ENCODE measurements at places on chromosomes 11 and 22.

DNA sequence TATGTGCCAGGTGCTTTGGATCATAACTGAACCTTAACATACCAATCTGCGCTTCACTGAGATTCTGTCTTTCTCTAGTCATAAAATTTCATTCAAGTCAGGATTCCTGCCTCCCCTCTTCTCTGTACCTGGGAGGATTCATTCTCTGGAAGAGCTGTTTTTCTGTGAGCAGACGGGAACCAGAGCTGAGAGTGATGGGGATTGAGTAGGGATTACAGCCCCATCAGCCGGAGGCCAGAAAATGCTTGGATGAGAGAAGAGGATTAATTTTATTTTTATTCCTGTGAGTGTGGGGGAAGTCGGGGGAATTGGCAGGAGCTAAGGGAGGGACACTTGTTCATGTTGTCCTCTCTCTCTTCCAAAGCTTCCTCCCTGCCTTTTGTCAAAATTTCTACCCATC is 4.7 kb downstream of the STX3 start:
- DNase-seq = no peak

GRCh38 chr22:39176143-39176713 is 23.7 kb upstream of the CBX7 start:
- DNase-seq = no peak

- no peak for DNase-seq
Measured at GRCh38 chr11:25755381-25755780, 576.5 kb upstream of the ANO3 start.

DNA sequence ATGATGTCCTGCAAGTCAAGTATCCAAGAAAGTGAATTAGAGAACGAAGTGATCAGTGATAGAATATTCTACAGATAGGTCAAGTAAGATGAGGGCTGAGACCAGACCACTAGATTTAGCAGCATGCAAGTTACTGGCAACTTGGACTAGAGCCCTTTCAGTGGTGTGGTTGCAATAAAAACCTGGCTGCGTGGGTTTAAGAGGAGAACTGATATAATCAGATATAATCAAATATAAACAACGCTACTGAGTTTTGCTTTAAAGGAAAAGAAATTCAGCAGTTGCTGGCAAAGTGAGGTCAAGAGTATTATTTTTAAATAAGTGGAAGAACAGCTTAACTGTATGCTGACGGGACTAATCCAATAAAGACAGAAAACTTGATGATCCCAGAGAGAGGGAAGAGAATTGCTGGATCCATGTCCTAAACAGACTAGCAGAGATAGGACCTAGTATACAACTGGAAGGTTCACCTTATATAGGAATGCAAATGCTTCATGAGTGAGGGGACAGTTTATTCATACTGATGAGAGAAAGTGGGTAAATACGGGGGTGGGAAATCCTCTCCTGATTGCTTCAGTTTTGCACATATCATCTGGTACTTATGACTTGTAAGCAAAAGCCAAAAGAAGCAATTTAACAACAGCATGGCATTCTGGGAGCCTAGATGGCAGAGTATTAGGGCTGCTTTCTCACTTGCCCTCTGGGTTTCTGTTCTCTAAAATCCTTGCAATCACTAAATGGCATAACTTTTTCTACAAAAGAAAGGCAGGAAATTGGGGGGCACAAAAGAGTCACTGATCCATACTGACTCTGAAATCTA is 146.2 kb downstream of the RBFOX2 start:
- DNase-seq = no peak

GRCh38 chr11:96132437-96132836 is 208.5 kb upstream of the MTMR2 start:
- DNase-seq = no peak

- DNase-seq = no peak
Measured at GRCh38 chr11:128195057-128195751, 392.2 kb downstream of the ETS1 start.

DNA sequence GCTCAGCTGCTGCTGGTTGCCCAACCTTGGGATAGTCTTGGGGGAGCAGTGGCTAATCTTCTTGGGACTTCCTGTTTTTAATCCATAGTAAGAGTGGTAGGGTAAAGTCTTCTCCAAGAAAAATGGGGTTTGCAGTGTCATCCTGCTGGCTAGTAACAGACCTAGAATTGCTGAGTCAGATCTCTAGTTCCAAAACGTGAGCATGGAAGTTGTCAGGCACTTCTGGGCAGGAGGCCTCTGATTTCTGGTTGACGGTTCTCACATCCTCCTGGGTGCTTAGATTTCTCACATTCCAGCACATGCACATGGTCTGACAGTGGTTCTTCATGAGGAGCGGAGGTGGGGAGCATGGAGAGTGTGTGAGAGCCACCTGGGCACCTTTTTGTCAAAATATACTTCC is 410.0 kb downstream of the OPCML start:
- DNase-seq = no peak

DNA sequence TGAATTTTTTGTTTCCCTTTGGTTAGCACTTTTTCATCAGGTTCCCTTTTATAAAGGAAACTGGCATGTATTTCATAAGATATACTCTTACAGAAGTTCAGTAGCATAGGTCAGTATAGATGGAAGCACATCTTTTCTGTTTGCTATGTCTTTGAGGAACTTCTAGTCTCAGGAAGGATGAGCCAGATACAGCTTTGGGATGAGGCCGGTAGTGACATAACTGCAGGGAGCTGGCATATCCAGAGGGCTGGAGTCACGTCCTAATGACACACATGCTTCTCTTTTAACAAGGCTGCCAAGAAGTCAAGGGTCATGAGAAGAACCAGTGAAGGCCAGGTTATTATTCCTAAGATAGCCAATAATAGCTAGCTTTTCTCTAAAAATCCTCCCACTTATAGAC is 33.3 kb upstream of the ADSL start:
- DNase-seq = no peak

GRCh38 chr11:72141066-72141465 is 5.5 kb downstream of the FOLR3 start:
- DNase-seq = no peak

GRCh38 chr22:28939932-28940331 is 56.6 kb downstream of the ZNRF3 start:
- DNase-seq = no peak

DNA sequence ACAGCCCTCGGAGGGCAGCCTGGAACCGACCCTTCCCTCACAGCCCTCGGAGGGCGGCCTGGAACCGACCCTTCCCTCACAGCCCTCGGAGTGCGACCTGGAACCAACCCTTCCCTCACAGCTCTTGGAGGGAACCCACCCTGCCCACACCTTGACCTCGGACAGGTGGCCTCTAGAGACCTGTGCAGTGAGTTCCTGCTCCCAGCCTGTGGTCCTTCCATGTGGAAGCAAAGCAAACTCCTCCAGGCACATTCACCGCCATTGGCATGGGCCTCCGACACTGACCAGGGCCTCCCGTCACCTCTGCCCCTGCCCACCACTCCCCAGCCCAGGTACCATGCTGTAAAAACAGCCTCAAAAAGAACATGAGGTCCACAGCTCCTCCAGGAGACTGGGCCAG is 272.1 kb downstream of the BRD1 start:
- no peak for DNase-seq

GRCh38 chr22:27883656-27884350 is 35.3 kb downstream of the PITPNB start:
- DNase-seq = no peak

DNA sequence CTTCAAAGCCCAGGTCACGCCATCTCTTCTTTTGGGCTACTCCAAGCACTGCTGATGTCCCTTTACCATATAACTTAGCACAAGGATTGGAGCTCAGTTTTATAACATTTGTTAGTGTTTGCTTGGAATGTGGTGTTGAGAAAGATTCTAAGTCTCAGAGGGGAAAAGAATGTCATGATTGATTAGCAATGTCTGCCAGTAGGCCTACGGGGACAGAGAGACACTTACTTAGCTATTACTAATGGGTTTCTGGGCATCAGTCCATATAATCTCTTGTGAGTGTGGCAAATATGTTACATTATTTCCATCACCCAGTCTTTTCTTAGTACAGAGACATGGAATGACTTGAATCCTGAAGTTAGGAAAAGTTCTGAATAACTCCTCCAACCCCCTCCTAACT is 75.4 kb upstream of the FSHB start:
- DNase-seq = no peak

DNA sequence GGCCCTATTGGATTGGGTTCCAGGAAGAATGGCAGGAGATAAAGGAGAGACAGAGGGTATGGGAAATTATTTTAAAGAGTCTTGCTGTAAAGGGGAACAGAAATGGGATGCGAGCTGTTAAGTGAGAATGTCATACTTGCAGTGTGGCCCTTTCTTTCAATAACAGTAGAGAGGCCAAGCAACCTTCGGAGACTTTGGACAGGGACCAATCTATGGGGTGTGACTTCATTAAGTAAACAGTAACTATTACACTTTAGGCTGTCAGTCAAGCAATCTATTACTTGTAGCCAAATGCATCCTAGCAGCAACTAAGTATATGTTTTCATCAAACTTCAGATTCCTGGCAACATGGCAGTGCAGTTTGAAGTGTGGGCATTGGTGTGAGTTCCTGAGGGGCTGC is 376.2 kb upstream of the LARGE1 start:
- DNase-seq = no peak

GRCh38 chr22:28956506-28956905 is 73.1 kb downstream of the ZNRF3 start:
- DNase-seq = no peak

DNA sequence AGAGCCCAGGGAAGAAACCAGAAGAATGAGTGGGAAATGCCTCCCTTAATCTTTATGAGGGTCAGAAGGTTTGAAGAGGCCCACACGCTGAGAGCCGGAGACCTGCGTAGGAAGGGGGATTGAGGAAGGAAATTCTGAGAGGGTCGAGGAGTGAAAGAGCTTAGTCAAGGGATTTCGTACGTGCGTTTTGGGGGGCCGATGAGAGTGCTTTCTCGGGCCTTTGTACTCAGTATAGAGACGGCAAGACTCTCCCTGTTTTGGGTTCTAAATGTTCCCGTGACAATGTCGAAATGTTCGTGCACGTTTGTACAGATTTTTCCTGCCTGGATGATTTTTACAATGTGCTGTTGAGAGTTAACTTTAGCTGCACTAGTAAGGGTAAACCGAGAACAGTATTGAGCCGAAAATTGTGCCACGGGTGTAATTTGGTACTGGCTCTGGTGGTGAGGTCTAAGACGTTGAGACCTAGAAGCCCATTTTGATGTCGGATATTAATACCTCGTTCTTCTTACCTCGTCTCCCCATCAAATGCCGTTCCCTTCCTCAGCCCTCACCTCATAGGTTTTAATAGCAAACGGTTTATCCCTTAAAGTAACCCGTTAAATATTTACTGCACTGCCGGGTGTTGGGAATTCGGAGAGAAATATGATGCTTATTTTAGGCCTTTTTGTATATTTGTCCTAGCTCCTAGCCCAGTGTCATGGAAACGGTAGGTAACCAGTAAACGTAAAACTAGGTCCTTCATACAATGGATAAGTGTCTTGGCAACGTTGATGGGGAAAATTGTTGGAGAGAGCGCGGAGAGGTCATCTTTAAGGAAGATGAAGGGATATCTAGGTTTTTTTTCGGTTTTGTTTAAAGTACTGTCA is 734 bp downstream of the C11orf58 start:
- no peak for DNase-seq

DNA sequence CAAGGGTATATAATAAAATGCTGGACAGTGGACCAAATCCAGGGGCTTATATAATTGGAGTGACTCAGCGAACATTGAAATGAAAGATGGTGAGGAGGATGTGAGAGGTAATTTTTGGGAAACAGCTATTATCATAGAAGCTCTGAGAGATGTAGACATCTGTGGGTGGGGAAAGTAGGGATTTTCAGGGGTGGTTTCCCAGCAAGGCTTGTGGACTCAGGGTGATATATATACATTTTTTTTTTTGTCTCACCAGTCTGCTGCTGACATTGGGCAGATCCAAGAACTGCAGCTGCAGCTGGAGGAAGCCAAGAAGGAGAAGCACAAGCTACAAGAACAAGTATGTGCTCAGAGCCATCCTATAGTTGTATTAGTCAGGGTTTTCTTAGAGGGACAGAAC is 208.1 kb downstream of the MYO18B start:
- no peak for DNase-seq

- no peak for DNase-seq
Measured at GRCh38 chr11:11752679-11753078, 89.1 kb upstream of the USP47 start.

DNA sequence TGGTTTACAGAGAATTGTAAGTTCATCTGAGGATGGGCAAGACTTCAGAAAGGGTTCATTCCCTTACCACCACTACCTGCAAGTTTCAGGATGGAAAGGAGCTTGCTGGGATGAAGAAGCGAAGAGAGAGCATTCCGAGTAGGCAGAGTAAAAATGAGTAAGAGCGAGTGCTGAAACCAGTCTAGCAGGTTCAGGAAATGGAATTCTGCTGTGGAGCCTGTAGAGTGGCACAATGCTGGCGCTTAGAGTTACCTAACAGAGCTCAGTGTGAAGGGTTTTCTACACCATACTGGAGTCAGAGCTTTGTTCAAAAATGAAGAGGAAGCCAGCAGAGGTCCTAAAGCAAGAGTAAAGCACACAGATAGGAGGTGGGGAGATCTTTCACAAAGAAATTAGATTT is 179.2 kb upstream of the ZC3H12C start:
- DNase-seq = no peak

GRCh38 chr22:49961601-49962011 is 1.0 kb downstream of the PIM3 start:
- DNase-seq = no peak

DNA sequence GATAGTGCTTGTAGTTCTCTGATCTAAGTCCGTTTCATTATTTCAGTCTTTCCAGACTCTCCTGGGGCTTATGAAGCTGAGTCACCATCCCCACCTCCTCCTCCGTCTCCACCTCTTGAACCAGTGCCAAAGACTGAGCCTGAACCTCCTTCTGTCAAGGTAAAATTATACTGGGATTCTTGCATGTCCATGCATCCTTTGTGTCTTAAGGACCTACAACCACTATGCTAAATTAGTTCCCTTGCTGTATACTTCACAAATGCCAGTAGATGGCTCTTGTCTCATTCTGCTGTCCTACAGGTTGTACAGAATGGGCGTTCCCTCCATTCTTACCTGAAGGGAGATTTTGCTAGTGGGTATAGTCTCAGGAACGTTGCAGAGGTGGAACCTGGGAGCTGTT is 42.2 kb downstream of the POLD3 start:
- DNase-seq = no peak

GRCh38 chr11:84145616-84146185 is 859.5 kb upstream of the CCDC90B start:
- no peak for DNase-seq

GRCh38 chr22:36443198-36443770 is 38.2 kb downstream of the TXN2 start:
- DNase-seq = no peak
